Large intestine (tissue), 12 donors: ENCODE measurements at places on chromosomes 4 and X. TPM values are rescaled to one million over a fixed set of nuclear protein-coding genes. Genes with fewer than 3 reads are reported as not detected.

GRCh38 chr4:24507439-24507838, 76.9 kb downstream of the DHX15 start:
- no peak for DNase-seq

DNA sequence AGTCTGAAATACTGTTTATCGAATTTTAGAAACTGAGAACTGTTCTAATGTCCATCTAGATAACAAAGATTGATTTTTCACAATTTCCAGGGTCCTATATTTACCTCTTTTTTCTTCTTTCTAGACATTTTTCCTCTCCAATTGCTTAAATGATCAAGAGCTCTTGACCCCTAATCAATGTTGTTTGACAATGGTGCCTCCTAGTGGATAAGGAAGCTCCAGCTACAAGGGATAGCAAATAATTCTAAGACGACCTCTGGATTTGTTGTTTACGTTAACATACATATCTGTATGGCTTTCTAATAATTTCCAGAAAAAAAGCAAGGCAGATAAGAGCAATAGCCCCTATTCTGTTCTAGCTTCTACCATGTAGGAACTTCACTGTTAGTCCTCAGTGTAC, 35.8 kb downstream of the GPR82 start:
- no peak for DNase-seq

DNA sequence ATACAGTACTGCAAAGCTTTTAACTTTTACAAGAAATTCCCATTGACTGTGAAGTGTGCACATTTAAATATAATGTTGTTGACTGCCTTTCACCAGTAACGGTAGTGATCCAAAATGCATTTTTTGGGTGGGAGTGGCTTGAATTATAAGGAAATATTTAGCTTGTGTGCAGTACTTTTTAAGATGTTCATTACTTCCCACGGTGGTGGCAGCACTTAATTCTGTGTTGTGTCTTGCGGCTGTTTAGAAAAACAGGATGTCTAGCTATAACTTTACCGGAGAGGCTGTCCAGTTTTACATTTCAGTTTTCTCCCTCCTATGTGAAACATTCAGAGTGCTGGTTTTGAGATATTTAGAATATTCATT, 1.7 kb downstream of the TMEM131L start:
- DNase-seq: no peak

DNA sequence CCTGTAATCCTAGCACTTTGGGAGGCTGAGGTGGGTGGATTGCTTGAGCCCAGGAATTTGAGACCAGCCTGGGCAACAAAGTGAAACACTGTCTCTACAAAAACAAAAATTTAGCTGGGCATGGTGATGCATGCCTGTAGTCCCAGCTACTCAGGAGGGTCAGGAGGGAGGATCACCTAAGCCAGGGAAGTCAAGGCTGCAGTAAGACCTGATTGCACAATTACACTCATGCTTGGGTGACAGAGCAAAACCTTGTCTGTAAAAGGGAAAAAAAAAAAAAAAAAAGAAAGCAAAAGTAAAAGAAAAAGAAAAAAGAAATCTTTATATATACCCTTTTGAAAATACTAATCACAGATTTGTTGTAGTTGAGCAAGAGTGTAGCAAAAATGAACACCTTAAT, 801.0 kb upstream of the IGFBP7 start:
- no peak for DNase-seq

DNA sequence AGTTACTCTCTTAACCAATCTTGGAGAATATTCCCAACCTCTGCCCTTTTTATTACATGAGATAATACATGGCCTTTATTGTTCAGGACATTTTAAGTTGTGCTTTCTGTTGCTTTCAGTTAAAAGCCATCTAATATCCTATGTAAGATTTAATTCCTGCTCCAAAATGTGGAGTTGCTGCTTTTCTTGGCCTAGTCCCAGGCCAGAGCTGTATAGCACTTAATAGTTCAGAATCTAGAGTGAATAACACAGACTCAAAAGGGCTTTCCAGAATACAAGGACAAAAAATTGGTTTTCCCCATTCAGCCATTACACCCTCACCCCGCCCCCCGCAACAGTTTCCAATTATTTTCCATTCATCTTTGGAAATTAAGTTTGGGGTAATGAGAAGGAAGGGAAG, 144.3 kb upstream of the SMAD1 start:
- DNase-seq: no peak

DNA sequence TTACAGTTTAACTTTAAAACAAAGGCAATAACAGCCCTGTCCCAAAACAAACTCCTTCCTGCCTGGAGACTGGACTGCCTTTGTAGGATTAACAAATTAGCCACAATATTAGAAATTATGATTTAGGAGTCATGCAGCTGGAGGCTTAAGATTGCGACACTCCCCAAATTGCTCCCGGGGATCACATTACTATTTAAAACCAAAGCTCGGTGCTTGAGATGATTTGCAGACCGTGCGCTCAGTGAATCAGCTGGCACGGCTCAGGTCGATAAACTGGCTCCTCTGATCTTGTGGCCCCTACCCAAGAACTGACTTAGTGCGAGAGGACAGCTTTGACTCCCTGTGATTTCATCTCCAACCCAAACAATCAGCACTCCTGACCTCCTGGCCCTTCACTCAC, 829.3 kb downstream of the NLGN4X start:
- no peak for DNase-seq

DNA sequence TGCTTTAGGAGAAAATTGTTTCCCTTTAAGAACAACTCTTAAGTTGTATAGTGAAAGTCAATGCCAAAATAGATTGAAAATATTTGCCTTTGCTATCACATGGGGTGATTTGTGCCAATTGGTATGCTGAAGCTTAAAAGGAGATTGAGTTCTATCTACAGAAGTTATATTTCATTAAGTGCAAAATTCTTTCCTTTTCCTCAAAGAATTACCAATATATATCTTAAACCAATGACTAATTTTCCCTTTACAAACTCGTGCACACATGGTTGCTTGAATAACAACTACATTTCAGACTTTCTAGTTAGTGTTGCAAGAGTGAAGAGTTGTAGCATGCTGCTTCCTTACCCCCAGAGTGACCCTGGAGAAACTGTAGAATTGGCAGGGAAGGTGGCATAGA, 990.0 kb upstream of the PABPC4L start:
- DNase-seq: no peak

DNA sequence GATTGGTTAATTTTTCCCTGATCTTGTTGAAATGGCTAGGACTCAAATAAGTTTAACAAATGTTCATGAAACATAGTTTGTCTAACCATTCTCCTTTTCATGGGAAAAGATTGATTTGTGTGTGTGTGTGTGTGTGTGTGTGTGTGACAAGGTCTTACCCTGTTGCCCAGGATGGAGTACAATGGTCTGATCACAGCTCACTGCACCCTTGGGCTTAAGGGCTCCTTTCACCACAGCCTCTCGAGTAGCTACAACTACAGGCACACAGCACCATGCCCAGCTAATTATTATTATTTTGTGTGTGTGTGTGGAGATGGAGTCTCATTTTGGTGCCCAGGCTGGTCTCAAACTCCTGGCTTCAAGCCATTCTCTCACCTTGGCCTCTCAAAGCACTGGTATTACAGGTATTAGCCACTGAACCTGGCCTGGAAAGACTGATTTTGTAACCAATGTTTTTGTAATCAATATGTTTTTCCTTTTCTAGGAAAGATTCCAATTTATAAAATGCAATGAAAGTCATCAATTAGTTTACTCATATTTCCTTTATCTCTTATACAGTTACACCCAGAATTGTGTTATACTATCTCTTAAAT, 139.3 kb downstream of the CPE start:
- DNase-seq: no peak

DNA sequence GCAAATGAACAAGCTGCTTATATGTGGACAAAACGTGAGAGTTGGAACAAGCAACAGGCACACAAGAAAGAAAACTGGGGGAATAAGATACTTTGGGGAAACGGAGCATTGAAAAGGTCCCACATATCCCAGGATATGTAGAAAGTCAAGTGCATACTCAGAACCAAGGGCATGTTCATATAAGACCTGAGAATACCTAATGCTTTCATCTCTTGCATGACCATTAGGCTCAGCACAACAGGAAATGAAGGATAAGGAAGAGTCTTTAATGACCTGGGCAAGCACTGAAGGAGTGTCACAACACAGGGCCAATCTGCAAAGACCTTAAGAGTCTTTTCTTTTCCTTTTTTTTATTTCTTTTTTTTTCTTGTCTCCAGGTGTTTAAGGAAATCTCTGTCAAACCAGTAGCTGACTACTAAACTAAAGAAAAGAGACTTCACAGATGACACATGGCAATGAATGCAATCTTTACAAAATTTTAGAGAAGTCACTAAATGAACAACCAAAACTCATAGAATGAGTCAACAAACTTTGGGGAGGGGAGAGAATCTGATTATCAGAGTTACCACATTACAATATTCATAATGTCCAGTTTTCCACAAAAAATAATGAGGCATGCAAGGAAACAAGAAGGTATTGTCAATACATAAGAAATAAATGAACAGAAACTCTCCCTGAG, 67.9 kb upstream of the STK26 start:
- no peak for DNase-seq

DNA sequence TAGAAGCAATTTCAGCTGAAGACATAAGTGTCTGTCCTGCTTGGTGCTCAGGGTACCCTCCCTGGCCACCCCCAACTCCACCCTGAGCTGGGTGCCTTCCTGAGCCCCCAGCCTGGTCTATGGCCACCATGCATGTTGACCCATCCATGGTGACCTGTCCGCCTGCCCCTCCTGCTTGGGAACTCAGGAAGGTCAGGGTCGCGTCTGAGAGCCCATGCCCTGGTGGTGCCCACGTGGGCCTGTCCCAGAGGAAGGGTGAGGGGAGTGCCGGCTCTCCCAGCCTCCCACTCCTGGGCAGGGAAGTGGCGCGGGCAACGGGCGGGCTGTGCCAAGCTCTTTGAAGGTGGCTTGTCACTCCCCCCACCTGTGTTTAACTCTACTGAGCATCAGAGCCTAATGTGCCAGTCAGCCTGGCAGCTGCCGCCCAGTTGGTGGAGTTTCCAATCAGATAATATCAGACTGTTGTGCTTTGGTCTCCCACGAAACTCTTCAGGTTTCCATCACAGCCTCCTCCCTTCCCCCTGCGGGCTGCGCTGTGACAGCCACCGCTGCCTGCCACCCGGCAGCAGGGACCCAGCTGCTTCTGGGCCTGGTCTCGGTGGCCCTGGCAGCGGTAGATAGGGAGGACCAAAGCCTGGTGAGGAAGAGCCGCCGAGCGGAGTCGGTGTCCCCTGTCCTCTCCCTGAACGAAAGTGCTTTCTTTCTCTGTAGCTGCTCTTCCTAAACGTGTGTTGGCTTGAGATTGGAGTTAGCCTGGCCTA, 4.8 kb downstream of the SH3BP2 start:
- no peak for DNase-seq

GRCh38 chr4:187491286-187491685, 504.3 kb upstream of the ZFP42 start:
- no peak for DNase-seq

DNA sequence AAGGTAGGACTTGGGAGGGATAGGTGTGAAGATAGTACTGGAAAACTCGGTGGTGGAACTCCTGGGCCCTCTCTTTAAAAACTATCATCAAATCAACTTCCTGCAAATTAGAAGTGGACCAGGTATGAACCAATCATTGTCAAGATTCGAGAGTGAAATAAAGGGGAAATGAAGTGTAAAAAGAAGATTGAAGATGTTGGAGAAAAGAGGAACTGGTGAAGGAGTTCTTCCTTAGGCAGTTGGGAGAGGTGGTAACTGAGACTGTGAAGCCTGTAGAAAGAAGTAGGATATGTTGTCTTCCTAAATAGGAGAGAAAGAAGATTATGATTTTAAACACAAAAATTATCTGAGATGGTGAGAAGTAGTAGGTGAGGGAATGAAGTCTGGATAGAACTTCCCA, 212.2 kb downstream of the PPP1R2C start:
- DNase-seq: no peak

GRCh38 chrX:15471028-15471427, 22.1 kb downstream of the PIR start:
- peak; percentile 23 for DNase-seq

- no peak for DNase-seq
These were observed 27.4 kb downstream of the GBA3 start for GRCh38 chr4:22720091-22720490.

GRCh38 chr4:173146456-173146855, 22.2 kb upstream of the GALNT7 start:
- DNase-seq: no peak

- DNase-seq: no peak
These were observed 680 bp upstream of the ASMTL start for GRCh38 chrX:1453395-1453783.

The TRMT2B gene
- polyA plus RNA-seq: 14.4 TPM

The NAP1L3 gene
- 8.9 TPM for polyA plus RNA-seq

The ZBTB49 gene
- 5.9 TPM for polyA plus RNA-seq

The SLITRK2 gene
- polyA plus RNA-seq: 1.2 TPM

The GPR78 gene
- 0.09 TPM for polyA plus RNA-seq

The AADAT gene
- polyA plus RNA-seq: 35.3 TPM

The LEF1 gene
- 8.5 TPM for polyA plus RNA-seq

The PFKFB1 gene
- 0.63 TPM for polyA plus RNA-seq

The AR gene
- polyA plus RNA-seq: 0.45 TPM

The HAND2 gene
- 37.1 TPM for polyA plus RNA-seq
